Fibroblast of lung (primary cell): ENCODE measurements at places on chromosomes 2 and 18.

DNA sequence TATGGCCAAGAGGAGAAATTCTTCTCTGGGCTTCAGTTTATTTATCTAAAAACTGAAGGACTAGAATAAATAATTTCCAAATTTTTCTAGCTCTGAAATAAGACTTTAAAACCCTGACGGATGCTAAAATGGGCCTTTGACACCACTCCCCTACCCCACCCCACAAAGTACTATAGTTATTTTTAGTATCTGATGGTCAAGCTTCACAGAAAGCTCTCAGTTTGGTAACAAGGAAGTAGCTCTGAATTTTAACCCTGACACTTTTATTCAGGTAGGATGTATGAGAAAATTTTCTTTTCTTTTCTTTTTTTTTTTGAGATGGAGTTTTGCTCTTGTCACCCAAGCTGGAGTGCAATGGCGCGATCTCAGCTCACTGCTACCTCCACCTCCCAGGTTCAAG is 2.4 kb downstream of the RBKS start:
- no peak for DNase-seq

- DNase-seq, result no peak
Observed at GRCh38 chr2:102028470-102028869, 36.7 kb downstream of the IL1R2 start.

- DNase-seq, result no peak
Observed at GRCh38 chr2:53608293-53608692, 159.3 kb upstream of the CHAC2 start.

- no peak for DNase-seq
Observed at GRCh38 chr2:64325852-64326577, 127.9 kb upstream of the LGALSL start.

- peak; percentile 36 for DNase-seq
Observed at GRCh38 chr18:10928011-10928771, 221.2 kb downstream of the PIEZO2 start.

DNA sequence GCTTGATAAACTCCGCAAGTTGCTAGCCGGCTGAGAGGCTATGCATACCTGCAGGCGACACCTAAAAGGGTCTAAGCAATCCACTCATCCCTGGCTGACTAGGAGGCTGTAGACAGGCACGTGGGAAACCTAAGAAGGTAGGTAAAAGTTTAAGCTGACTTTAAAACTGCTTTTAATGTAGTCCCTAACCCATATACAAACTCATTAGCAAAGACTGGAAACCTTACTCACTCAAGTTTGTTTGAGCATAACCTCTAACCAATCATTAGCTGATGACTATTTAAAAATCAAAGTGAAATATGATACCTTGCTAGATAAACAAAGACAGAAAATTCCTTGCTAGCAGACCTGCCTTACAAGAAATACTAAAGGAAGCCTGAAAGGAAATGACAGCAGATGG is 106.4 kb downstream of the EXOC6B start:
- DNase-seq, result peak; percentile 55

- no peak for DNase-seq
Observed at GRCh38 chr2:10842506-10842905, 29.9 kb upstream of the PDIA6 start.

- no peak for DNase-seq
Observed at GRCh38 chr18:2656981-2657512, 1.5 kb downstream of the SMCHD1 start.

DNA sequence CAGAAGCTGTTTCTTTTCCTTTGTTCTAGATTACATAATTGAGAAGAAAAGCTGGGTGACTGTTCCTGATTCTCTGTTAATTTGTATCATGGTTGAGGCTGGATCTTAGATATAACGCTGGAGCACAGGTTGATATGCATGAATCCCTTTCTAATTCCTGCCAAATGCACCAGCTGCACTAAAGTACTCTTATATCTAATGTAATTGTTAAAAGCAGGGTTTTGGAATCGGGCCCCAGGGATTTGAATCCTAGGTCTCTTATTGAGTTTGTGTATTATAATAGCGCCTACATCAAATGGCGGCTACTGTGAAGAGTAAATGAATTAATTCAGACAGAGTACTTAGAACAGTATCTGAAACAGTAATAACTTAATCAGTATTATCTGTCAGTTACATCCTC is 80.4 kb downstream of the MC4R start:
- DNase-seq, result no peak

DNA sequence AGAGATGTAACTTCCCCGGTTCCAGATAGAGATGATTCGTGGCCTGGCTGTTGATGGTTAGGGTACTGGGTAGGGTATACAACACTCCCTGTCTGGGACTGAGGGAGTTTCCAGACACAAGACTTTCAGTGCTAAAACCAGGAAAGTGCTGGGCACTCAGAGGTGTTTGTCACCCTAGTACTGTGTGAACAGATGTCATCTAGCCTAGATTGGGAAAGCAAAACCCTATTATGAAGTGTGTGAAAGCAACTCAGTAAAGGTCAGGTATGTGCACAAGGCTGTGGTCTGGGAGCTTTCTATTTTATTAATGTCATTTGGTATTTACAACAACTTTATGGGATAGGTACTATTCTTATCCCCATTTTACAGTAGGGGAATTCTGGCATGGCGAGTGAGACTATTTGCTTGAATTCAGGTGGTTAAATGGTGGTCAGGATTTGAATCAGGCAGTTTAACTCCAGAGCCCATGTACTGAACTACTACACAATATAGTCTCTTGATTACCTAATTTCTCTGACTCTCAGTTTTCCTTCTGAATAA is 2.6 kb downstream of the BZW1 start:
- DNase-seq, result no peak

DNA sequence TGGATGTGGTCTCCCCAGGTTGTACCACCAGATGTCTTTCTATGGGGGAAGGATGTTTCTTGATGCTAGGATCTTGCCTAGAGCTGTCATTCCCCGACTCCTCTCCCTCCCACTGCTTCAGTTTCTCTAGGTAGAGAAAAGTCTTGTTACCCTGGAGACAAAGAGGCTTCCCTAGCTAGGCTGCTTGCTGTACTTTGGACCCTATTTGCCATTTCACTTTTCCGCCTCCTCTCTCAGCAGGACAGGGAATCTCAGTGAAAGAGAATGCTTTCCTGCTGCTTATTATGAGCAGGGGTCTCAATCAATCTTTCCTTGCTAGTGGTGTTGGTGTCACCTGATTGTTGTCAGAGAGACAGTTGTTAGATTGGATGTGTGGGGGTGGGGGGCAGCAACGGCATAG is 818.8 kb upstream of the GYPC start:
- no peak for DNase-seq

DNA sequence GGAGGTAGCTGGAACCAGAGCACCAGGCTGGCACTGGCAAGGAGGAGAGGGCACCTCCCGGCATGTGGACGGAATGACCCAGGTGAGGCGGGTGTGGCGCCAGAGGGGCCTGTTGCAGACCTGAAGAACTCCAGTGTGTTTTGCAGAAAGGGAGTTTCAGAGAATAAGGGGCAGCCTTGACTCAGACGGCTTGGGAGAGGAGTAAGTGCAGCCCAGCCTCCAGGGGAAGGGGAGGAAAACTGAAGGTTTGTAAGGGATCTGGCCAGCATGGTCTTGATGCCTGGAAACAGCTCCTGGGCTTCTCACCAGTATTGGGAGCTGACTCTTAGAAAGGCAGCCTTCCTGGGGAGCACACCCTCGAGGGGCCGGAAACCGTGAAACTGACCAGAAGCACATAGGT is 101.1 kb downstream of the AGAP1 start:
- no peak for DNase-seq

GRCh38 chr18:69432847-69433246 is 32.2 kb downstream of the DOK6 start:
- DNase-seq, result no peak

DNA sequence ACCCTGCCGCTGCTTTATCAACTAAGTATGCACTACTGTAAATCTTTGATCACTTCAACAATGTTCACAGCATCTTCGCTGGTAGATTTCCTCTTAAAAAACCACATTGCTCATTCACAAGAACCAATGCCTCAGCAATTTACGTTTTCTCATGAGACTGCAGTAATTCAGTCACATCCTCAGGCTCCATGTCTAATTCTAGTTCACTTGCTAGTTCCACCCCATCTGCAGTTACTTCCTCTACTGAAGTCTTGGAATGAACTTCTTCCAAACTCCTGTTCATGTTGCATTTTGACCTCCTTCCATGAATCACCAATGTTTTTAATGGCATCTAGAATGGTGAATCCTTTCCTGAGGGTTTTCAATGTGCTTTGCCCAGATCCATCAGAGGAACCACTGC is 35.8 kb downstream of the PRELID3A start:
- no peak for DNase-seq

DNA sequence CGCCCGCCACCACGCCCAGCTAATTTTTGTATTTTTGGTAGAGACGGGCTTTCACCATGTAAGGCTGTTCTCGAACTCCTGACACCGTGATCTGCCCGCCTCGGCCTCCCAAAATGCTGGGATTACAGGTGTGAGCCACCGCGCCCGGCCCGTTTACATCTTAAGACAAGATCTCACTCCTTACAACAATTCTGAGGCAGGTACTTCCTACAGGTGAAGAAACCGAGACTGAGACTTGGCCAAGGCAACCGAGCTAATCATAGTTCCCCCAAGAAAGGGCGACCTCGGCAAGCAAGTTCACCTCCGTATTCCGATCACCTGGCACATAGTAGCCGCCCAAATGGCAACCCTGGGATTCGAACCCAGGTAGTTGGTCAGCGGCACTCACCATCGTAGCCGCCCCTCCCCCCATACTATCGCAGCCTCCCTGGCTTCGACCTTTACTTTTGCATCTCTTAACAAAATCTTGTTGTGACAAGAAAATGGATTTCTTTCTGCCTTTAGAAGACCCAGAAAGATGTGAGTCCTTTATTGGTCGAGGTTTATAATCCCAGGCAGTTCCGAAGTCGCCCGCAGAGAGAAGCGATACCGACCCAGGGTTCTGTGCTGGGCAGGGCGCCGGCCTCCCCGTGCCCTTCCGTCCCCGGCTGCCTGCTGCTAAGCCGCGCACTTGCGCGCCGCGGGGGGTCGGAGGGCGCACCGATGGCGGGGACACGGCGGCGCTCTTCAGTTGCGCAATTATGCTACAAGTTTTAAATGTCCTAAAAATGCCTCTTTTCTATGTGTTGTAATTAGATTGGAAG is 1.1 kb upstream of the FZD5 start:
- no peak for DNase-seq

- DNase-seq, result peak; percentile 32
Observed at GRCh38 chr2:101809698-101810097, 112.2 kb downstream of the MAP4K4 start.

- DNase-seq, result peak; percentile 99
Observed at GRCh38 chr18:79484661-79485621, 89.2 kb downstream of the NFATC1 start.

DNA sequence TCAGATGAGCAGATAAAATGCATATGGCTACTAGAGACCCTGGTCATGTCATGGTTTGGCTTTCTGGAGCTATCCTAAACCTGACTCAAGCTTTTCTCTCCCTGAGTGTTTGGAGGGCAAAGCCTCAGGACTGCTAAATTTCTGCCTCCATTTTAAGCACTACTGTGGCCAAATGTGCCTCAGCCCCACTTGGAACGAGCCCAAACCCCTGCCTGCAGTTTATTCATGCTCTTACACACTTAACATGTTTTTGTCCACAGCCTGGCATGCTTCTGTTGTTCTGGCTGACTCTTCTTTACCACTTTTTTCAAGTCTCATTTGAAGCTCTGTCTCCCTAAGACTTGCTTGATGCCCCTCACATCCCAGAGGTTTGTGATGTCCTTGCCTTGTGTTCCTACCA is 24.7 kb downstream of the MGAT5 start:
- DNase-seq, result peak; percentile 34

DNA sequence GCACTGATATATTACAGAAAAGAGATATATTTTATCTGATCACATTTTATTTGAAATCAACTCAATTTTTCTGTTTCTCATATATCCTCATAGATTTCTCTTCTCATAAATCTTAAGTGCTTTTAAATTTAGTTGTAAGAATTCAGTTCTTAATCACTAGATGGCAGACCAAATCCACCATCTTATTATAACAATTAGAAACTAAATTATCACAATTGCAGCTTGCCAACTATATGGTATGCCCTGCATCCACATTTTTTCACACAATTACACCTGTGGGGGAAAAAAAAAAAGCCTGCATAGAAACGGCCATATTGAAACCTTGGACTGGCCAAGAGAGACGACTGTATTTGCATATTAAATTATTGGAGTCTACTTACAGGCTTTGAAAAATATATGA is 64.4 kb downstream of the COL5A2 start:
- DNase-seq, result peak; percentile 69
